Stimulated activated CD4-positive, alpha-beta T cell treated with anti-CD3 and anti-CD28 coated beads, Interleukin-12 subunit alpha, Interleukin-12 subunit beta, amount 100 ng/mL, for 4 hours (primary cell): ENCODE measurements at places on chromosomes 13 and 19.
A peak's percentile ranks its signal among the peaks of the same experiment; 100 is the strongest.

DNA sequence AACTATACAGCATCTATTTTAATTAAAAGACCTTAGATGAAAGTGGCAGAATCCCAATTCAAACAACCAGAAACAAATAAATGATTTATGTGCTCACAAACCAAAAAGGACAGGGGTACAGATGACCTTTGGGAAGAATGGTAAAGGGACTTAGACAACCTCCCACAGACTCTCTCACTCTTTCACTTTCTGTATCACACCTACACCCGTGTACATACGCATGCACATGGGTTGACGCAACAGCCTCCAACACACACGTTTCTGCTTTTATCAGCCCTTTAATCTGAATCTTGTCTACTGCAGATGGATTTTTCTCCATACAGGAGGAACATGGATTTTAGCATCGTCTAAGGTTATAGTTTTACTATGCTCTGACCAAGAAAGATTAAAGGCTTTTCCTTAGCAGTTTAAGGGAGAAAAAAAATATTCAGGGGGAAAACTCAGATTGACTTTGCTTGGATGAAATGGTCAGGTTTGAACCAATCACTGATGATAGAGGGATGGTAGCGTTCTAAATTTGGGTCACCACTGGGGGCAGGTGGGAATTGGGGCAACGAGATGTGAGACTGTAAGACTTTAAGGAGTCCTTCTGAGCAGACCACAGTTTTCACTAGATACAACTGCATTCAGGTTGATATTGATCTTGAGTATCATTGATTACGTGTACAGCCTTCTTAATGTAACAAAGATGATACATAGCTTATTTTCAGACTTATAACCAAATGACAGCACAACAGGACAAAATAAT, 166.1 kb downstream of the ITGBL1 start:
- DNase-seq, result no peak

DNA sequence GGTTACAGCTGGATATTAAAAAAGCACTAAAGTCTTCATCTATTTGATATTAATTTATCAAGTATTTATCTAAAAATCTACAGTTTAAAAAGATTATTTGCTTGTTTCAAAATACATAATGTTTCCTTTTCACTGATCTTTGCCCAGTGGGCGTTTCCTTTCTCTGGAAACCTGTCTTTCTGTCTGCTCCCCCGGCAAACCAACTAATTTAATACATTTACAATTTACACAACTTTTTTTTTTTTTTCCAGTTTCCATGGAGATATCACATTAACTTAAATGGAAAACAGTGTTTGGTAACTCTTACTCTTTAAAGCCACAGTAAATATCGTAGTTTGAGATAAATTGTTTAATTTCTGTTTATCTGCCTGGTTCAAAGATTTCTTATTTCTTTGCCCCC, 5.3 kb downstream of the GPC6 start:
- DNase-seq, result no peak

GRCh38 chr13:44734201-44734707, 158.1 kb upstream of the TSC22D1 start:
- DNase-seq, result no peak

GRCh38 chr19:51938936-51939335, 11.7 kb downstream of the ZNF613 start:
- no peak for DNase-seq

GRCh38 chr19:43700395-43701000, 15.4 kb upstream of the IRGC start:
- no peak for DNase-seq

GRCh38 chr13:112972867-112973576, 4.0 kb downstream of the MCF2L start:
- no peak for DNase-seq

DNA sequence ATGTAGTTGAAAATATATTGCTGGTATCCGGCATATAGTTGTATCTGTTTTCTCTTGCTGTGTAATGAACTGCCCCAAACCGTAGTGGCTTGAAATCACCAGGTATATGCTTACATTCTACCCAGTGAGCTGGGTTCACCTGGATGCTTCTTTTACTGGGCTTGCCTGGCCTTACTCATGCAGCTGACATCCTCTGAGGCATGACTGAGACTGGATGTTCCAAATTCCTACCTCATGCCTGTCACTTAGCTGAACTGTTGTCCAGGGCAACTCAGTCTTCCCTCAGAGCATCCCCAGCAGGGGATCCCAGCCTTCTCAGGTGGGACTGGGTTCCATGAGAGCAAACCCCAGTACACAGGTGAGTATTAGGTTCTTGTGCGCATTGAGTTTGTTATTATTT, 66.8 kb downstream of the IFT88 start:
- DNase-seq, result no peak

DNA sequence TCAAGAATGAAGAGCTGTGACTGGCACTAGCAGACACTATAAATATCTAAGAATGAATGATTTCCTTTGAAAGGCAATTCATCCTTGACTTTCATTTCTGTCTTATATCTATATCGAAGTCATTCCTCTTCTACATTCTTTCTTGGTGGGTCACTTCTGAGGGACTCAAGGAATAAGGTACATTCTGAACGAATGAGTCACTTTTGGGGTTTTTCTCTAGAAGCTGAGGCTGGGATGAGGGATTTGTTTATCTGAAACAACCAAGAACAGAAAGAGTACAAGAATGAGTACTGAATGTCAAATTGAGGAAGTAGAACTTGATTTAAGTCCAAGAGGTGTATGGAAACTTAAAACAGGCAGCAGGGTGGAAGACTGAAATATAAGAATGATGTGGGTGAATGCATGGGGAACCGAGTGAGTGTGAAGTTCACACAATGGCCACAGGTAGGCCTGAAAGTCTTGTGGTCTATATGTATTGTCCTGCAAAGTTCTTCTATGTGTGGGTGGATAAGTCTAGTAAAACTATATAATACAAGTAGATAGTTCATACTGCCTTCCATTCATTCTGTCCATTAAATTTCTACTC, 343.9 kb downstream of the OXGR1 start:
- no peak for DNase-seq

GRCh38 chr19:18761531-18762110, 29.5 kb downstream of the COMP start:
- no peak for DNase-seq

DNA sequence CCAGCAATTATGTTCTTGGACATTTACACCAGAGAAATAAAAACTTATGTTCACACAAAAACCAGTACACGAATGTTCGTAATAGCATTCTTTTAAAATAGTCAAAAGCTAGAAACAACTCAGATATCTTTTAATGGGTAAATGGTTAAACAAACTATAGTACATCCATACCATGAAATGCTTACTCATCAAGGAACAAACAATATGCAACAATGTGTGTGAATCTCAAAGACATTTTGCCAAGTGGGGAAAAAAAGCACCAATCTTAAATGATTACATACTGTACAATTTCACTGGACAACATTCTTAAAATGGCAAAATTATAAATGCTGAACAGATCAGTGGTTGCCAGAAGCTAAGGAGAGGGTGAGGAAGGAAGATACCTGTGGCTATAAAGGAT, 36.6 kb downstream of the MYCBP2 start:
- no peak for DNase-seq

- no peak for DNase-seq
Observed at GRCh38 chr13:97259798-97260714, 37.9 kb downstream of the MBNL2 start.

DNA sequence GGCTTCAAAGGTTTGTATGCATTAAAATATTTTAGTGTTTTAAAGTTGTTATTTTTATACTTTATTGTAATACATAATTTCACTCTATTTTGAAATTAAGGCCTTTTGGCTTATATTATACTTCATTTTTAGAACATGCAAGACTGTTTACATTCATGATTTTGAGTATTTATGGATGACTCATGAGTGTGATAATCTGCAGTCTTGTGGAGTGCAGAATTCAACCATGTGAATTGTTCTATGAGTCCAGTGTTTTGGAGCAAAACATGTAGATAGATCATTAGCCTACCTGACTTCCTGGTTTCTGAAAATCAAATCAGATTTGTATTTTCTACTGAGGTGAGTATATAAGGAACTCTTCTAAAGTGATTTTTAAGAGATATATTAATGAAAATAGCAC, 241.8 kb downstream of the PCCA start:
- DNase-seq, result no peak

- peak; percentile 51 for DNase-seq
Observed at GRCh38 chr19:55383279-55384130, 587 bp downstream of the TMEM238 start.

GRCh38 chr19:35754370-35755130, 2.3 kb downstream of the HSPB6 start:
- DNase-seq, result no peak

- DNase-seq, result no peak
Observed at GRCh38 chr13:83853771-83854170, 28.5 kb downstream of the SLITRK1 start.

DNA sequence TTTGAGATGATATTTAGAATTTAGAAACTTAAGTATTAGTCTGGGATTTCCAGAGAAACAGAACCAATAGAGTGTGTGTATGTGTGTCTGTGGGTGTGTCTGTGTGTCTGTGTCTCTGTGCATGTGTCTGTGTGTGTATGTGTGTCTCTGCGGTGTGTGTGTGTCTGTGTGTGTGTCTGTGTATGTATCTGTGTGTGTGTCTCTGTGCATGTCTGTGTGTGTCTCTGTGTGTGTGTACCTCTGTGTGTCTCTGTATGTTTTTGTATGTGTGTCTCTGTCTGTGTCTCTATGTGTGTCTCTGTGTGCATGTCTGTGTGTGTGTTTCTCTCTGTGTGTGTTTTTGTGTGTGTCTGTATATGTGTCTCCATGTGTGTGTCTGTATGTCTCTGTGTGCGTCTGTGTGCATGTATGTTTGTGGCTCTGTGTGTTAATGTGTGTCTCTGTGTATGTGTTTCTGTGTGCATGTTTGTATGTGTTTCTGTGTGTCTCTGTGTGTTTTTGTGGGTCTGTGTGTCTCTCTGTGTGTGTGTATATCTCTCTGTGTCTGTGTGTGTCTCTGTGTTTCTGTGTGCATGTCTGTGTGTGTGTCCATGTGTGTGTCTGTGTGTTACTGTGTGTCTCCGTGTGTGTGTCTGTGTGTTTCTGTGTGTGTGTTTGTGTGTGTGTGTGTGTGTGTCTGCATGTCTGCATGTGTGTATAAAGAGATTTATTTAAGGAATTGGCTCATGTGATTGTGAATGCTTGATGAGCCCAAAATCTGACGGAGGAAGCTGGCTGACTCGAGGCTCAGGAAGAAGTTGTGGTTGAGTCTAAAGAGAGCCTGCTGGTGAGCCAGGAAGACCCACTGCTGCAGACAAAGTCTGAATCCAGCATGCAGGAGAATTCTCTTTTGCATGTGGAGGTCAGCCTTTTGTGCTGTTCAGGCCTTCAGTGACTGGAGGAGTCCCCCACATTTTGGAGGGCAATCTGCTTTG, 22.2 kb downstream of the GPR42 start:
- DNase-seq, result no peak

DNA sequence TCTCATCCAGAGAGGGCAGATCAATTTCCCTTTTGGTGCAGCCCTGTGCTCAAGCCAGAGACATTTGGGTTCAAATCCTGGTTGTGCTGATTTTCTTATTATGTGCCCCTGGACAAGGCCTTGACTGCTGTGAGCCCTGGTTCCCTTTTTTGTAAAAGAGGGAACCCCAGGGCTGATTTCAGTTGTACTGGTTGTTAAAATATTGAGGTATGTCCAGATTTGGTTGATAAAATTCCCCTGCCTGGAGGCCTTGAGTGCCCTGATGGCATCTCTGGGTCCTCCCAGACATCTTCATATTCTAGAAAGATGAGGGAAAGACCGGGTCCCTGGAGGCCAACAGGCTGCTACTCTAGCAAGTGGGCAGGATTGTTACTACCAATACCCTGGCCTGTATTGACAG, 14.4 kb upstream of the PLAUR start:
- DNase-seq, result no peak

GRCh38 chr13:113663934-113664333, 3.1 kb upstream of the GRK1 start:
- DNase-seq, result no peak

- no peak for DNase-seq
Observed at GRCh38 chr19:13298565-13299481, 148.6 kb downstream of the IER2 start.

DNA sequence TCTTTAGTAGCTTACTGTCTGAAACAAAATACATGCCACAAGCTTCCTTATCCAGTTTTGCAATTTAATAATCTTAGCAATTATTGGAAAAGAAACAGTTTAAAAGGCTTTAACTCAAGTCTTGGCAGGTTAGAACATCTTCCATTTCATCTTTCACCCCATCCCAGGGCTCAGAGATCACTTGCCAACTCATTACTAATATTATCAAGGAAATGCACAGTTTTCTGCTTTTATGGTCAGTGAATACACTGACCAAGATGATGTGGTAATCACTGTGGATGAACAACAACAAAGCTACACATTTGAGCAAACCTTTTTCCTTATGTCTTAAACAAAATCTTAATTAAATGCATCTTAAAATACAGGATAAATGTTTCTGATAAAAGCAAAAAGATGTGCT, 48.0 kb upstream of the ITM2B start:
- no peak for DNase-seq

DNA sequence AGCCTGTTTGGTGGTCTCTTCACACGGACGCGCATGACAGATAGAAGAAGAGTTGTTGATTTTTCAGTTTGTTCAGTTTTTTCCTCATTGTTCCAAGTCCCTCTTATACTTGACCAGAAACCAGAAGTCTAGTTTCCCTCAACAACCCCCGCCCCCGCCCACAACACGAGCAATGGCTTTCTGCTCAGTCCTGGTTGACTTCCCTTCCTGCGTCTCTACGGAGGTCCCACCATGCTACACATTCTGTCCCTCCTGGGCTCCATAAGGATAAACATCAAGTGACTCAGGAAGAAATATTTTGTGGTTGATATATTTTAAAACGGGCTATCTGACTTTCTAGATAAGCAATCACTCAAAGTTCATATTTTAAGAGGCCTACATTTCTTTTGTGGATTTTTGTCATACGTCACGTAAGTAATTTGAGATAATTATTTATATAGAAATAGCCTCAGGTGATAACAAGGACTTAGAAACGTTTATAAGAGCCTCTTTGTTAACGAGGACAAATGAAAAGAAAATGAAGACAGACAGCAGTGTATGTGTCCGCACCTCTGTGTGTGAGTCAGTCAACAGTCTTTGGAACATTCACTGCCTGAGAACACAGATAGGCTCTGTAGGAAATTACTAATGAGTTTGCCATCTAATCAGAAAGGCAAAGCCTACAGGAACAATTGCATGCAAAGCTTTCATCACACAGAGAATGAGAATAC, 214.4 kb downstream of the RAP2A start:
- DNase-seq, result no peak
